ENCODE measurements at places on chromosomes 13 and 19. TPM values are rescaled to one million over a fixed set of nuclear protein-coding genes. Genes with fewer than 3 reads are reported as not detected.

DNA sequence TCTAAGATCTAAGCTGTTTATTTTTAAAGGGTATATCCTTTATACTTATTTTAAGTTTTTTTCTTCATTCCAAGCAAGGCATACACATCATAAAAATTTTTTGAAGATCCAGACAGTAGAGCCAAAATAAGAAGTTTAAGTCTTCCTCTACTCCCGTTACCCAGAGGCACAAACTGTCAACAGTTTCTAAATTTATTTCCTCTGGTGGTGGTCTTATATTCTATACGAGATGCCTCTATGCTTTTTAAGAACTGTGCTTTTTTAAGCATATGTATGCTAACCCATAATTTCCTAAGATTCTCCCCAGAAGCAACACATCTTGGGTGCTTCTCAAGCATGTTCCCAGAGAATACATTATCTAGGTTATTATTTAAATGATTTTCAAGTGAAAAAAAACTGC is 383.6 kb downstream of the COG6 start:
- no peak for DNase-seq

DNA sequence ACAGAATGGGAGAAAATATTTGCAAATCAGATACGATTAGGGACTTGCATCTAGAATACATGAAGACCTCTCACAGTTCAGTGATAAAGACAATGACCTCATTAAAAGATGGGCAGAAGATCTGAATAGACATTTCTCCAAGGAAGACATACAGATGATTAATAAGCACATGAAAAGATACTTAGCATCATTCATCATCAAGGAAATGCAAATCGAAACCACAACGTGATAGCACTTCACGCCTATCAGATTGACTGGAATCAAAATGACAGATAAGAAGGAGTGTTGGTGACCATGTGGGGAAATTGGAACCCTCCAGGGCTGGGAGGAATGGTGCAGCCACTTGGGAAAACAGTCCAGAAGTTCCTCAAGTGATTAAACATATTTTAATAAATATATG is 25.8 kb downstream of the CFAP97D2 start:
- DNase-seq, result no peak

DNA sequence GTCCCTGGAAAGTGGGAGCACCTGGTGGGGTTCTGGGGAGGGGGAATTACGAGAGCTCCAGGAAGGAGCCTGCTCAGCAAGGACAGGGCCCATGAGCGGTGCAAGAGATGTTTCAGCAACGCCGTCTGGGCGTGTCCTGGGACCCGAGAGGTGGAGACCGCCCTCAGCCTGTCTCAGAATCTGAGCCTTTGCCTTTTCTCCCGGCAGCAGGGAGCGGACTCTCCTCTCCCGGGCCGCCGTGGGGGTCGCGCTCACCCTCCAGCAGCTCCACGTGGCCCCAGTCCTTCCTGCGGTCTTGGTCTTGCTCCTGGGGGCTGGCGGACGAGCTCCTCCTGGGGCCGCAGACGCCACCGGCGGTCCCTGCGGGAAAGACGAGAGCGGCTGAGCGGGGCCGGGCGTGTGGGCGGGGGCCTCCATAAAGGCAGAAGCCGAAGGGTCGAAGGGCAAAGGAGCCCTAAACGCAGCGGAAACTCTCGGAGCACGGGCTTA is 714 bp downstream of the POLRMT start:
- no peak for DNase-seq

CYP4F3 gene
- 0.10 TPM for total RNA-seq

- peak; percentile 37 for DNase-seq
Measured at GRCh38 chr13:27822873-27823311, 30.6 kb downstream of the GSX1 start.

DNA sequence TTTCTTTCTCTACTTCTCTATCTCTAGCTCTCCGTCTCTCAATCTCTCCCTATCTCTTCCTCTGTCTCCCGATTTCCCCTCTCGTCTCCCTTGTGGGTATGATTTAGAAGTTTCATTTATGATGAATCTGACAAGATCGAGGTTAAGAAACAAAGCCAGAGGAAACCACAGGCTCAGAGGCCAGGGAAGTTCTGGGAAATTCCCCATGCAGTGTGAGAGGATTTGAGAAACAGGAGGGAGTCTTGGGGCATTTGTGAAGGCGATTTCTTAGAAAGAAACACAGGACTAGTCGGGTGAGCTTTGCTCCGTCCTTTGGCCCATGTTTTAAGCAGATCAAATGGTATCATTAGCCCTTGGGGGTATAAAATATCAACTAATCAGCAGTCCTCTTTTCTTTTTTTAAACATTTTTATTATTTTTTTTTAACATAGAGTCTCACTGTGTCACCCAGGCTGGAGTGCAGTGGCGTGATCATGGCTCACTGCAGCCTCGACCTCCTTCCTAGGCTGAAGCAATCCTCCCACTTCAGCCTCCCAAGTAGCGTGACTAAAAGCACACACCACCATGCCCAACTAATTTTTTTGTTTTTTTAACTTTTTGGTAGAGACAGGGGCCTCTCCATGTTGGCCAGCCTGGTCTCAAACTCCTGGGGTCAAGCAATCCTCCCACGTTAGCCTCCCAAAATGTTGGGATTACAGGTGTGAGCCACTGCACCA is 25.8 kb downstream of the TNFSF9 start:
- peak; percentile 63 for DNase-seq

SIRT2 gene
- 49.4 TPM for total RNA-seq

- DNase-seq, result peak; percentile 91
Measured at GRCh38 chr19:9674663-9675357, at the start of gene ZNF562. ZNF562 (minus strand) TSS chr19:9675100; CDS start chr19:9660744, 14,356 bp downstream.
